ENCODE measurements at places on chromosomes 16 and 17.
A peak's percentile ranks its signal among the peaks of the same experiment; 100 is the strongest.

DNA sequence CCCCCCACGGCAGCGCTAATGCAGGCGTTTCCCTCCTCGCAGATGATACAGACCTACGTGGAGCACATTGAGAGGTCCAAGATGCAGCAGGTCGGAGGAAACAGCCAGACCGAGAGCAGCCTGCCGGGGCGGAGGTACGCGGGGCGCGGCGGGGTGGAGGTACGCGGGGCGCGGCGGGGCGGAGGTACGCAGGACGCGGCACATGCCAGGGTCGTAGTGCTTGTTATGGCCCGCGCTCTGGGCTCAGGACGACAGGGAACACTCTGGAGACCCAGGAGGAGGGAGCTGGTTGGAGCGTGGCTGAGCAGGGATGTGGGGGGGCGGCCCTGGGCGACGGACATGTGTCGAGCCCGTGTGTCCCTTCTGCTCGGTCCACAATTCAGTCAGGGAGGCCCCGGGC, 23.4 kb downstream of the MAPK8IP3 start:
- no peak for DNase-seq

DNA sequence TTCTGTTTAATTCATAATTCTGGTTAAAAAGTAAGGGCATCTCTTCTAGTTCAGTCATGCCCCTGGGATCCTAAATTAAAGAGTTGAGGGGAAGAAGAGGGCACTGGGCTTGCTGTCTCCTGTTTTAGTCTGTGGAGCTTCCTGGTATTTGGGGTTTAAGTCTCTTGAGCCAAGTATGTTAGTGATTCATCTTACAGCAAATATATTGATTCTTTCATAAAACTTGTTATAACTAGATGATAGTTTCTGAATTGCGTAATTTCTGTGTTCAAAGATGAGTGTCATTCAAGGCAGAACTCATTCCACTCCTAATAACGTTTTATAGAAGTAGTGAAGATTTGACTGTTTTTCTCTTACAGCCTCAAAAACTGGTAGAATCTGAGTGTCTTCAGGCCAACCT, 1.7 kb downstream of the TXNDC17 start:
- no peak for DNase-seq

DNA sequence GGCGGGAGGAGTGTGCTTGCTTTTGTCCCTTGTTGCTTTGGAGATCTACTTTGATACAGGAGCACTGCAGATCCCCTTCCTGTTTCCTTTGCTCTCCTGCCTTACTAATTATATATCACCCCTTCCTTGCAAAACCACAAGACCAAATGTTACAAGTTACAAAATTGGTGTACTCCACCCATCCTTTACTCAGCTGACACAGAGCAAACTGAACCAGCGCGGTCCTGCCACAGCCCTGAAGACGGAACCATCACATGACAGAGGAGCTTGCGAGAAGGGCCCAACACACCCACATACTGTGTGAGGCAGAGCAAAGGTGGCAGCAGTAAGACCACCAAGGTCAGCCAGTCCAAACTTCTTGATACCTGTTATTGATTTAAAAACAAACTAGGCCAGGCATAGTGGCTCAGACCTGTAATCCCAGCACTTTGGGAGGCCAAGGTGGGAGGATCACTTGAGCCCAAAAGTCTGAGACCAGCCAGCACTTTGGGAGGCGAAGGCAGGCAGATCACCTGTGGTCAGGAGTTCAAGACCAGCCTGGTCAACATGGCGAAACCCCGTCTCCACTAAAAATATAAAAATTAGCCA, 33.2 kb downstream of the CYTH1 start:
- DNase-seq = peak; percentile 86

DNA sequence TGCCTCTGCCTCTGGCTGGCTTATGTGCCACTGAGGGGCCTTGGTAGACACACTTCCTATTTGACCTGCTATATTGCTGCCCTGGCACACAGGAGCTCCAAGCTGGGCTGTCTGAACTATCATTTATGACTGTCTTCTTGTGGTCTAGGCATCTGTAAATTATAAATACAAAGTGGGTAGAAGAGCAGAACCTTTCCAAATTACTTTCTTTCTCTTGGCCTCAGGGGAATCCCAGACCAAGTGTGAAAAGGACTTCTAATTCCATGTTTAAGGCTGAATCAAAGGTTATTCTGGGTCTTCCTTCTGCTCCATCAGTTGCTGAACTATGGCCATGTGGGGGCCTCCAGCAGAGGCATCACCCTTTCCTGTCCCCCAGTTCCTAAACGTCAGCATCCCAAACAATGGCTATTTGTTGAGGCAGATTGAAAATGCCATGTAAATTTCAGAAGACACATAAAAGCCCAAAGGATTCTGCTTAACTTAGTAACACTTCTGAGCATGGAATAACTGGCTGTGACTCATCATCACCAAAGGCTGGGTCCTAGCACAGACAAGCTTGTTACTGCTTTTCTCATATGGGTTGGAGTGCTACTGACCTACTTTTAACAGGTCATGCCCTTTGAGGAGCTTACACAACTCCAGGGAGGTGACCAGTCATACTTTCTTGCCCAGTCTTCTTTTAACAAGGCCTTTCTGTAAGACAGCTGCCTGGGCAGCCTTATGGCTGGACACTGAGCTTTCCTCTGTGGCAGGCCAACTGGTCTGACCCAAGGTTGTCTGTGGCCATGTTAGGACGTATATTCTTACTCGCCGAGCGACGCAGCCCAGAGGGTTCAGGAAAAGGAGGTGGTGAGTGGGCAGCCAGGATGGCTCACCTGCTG, 154.8 kb downstream of the VPS53 start:
- no peak for DNase-seq

DNA sequence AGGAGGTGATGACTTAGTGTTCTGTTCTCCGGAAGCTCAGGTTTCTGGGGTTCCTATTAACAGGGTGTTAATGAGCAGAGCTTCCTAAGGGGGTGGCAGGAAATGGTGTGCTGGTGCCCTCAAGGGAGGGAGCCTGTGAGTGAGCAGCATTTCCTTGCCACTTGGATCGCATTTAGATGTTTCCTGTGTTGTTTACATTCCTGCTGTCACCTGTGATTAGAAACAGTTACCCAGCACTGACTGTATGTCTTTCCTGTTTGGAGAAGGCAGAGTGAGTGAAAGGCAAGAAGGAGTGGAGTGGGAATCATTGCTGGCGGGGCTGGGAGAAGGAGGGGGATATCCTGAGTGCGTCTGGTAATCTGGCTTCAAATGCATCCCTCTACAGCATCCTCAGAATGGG, 214.6 kb downstream of the CCDC182 start:
- DNase-seq = no peak

DNA sequence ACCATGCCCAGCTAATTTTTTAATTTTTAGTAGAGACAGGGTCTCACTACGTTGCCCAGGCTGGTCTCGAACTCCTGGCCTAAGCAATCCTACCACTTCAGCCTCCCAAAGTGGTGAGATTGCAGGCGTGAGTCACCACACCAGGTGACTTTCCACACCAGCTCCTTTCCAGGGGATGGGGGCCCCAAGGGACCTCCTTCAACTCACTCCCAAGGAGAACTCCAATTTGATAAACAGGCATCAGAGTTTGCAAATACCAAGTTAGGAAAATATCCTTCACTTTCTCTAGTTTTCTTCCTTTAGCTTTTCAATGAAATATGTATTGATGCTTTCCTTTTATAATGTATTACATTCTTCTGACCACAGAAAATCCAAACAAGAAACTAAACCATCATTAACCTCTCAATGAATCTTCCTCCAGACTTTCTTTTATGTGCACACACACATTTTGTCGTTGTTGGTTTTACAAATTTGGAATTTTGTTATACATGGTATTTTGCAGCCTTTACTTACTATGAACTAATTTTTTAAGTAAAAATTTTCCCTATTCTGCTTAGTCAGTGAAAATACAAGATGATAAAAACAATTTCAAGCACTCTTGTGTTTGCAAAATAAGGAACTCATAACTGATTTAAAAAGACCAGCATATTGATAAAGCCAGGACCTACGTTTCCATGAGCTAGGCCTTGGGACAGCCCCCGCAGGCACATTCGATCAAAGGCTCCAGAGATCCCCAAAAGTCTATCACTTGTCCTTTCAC, 32.0 kb downstream of the GAS7 start:
- no peak for DNase-seq

DNA sequence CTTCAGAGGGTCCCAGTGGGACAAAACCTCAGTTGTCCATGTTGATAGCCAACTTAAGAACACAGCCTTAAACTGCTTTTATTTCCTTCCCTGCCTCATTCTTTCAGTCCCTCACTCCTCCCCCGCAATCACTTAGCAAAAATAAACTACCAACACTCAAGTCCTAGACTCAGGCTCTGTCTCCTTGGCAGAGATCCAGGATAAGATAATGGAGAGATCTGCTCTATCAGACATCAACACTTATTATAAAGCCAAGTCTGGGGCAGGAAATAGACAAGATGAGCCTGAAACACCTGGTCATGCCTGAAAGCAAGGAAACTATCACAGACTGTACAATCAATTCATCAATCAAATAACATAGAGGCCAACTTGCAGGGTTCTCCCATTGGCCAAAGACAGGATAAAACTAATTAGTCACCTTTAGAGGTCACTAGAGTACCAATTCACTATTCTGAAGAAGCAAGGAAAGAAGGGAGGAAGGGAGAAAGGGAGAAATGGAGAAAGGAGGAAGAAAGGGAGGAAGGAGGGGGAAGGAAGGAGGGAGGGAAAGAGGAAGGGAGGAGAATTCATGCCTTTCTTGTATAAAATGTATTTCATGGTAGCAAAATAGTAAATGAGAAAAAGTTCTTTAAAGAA, 15.7 kb downstream of the HYDIN start:
- DNase-seq = no peak

GRCh38 chr17:38738007-38738662, 8.0 kb downstream of the CISD3 start:
- DNase-seq = no peak

DNA sequence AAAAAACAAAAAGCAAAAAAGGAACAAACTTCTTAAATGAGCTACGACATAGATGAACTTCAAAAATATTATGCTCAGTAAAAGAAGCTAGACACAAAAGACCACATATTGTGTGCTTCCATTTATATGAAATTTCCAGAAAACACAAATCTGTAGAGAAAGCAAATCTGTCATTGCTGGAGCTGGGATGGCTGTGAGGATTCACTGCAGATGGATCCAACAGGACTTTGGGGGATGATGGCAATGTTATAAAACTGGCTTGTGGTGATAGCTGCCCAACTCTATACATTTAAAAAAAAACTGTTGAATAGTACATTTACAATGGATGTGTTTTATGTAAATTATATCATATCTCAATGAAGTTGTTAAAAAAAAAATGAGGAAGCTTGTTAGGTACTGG, 52.6 kb upstream of the MAP3K14 start:
- no peak for DNase-seq

- peak; percentile 53 for DNase-seq
These were observed 11.6 kb downstream of the FBXL19 start for GRCh38 chr16:30934827-30935557.

DNA sequence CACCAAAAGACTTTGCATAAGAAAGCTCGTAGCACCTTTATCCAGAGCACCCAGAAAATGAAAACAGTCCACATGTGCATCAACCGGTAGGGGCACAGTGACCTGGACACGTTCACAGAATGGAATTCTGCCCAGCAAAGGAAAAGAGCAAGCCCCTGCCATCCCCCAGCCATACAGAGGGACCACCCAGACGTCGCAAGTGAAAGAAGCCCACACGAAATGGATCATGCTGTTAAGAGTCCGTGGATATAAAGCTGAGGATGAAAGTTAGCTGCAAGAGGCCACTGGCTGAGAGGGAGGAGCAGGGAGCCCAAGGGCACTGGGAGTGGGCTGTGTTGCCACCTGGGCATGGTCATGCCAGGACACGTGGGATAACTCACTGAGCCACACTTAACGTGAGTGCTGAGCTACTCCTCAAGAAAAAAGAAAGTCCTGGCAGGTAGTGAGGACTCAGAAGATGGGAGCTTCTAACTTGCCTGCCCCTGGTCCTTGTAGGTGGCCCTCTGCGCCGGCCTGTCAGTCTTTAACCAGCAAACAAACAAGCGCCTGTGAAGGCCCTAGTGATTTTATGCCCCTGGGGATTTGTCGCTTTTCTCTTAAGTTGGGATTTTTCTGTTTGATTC, 190.7 kb downstream of the C16orf95 start:
- DNase-seq = no peak

GRCh38 chr16:23754594-23755483, at the start of gene CHP2:
Gene CHP2, plus strand, starts transcription at chr16:23755026. Its CDS starts 24 bp downstream, at chr16:23755050.
- DNase-seq = no peak

- peak; percentile 40 for DNase-seq
These were observed 5.6 kb downstream of the ALOX12 start for GRCh38 chr17:7001318-7001961.

DNA sequence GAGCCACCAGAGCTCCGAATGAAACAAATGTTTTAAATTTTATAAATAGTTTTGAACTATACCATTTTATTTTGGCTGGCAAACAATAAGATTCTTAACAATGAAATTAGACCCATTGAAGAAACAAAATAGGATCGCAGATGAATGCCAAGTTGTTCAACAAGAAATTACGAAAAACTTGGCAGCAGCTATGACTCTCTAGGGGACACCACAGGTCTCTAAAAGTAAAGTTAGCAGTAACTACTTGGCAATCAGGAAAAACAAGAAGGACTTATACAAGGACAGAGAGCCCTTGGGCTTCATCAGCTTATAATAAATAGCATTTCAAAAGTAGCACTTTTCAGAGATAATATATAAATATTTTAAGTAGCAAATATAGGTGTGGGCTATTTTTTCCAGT, 603.8 kb upstream of the PSMD7 start:
- no peak for DNase-seq

DNA sequence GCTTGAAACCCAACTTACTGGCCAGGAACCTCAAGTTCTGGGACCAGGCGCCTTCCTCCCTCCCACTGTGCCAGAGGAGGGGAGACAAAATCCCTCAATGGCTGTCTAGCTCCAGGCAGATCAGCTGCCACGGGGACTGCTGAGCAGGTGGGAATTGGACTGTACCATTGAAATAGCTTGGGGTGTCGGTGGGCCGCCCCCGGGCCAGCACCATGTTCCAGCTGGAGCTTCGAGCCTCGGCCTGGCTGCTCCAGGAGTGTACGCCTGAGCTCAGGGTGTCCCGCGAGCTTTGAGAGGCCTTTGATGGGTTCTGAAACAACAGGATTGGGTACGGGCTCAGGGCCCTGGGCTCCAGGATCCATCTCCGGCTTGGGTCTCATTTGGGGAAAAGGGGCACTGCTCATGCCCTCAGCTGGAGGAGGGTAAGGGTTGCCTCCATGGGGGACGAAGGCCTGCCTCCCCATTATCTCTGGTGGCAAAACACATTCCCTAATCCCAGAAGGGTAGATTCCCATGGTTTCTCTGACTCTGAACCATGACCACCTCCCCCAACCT, 4.6 kb upstream of the SPATA32 start:
- no peak for DNase-seq

GRCh38 chr16:23670137-23670776, 8.4 kb upstream of the PLK1 start:
- DNase-seq = no peak

- DNase-seq = no peak
These were observed 20.4 kb upstream of the WDR45B start for GRCh38 chr17:82668631-82669099.

GRCh38 chr17:29674281-29674680, 51.6 kb upstream of the CORO6 start:
- peak; percentile 56 for DNase-seq

DNA sequence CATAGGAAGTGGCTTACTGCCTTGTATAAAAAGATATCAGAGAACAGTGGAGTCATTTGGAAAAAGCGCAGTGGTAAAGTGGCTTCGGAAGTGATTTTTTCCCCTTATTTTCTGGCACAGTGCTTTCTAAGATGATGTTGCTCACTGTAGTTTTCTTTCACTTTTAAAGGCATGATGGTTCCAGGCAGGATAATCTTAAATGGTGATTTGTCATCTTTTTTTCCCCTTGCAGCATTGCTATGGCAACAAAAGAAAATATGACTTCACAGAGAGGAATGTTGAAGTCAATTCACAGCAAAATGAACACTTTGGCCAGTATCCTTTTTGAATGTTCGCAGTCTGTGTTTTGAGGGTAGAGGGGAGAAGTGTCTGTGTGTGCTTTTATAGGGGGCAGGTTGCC, 42.5 kb downstream of the GOSR1 start:
- DNase-seq = no peak

All from RPMI8226 (cell line).